K562 (cell line): ENCODE measurements at places on chromosomes 7 and 10.

GRCh38 chr10:110613341-110613995 is 30.7 kb upstream of the RBM20 start:
- no peak for DNase-seq

GRCh38 chr10:119413471-119414080 is 128.9 kb downstream of the RGS10 start:
- no peak for DNase-seq

DNA sequence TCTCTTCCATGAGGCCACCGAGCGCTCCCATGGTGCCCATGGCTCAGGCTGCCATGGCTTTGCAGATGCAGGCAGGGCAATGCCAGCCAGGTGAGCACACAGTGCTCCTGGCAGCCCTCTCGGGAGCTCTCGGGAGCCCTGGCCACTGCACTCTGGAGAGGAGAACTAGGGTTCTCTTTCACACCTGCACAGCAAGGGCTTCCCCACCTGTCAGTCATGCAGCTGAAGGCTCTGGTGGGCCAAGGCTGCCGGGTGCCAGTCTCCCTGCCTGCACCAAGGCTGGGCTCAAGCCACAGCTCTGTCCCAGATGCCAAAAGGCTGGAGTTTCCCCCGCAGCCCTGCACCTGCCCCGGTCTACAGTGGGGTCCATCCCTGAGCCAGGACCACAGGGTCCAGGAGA is 32.6 kb downstream of the NUDT1 start:
- DNase-seq, result no peak

GRCh38 chr10:130492266-130492934 is 356.2 kb downstream of the GLRX3 start:
- no peak for DNase-seq

- no peak for DNase-seq
These were observed 13.5 kb upstream of the GPR85 start for GRCh38 chr7:113100121-113100603.
